Activated T-helper 9 cell treated with anti-CD3 and anti-CD28 coated beads, Interleukin-2, amount 50 U/mL, for 16 hours (primary cell): ENCODE measurements at places on chromosomes 5 and 9.

DNA sequence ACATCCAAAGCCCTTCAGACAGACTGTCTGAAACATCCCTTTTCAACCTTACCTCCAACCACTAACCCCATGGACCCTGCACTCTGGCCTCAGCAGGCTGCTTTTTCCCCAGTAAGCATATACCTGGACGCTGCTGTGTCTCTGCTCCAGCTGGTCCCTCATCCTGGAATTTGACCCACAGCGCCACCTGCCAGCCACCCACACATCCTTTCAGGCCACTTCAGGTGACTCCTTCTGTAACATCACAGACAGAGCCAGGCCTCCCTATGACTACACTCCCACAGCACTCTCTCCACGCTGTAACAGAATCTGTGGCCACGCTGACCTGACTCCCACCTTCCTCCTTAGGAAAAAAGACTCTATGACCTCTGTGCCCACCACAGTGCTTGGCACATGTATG lies 3.4 kb downstream of the MGAT1 start:
- no peak for DNase-seq

GRCh38 chr9:72396247-72397091 lies 31.5 kb upstream of the ZFAND5 start:
- DNase-seq: no peak

GRCh38 chr9:73370053-73370452 lies 218.4 kb downstream of the ANXA1 start:
- no peak for DNase-seq

- DNase-seq: no peak
These were observed 155.5 kb upstream of the PPP1R2B start for GRCh38 chr5:156694598-156694997.

GRCh38 chr9:137880160-137880975 lies 2.8 kb downstream of the CACNA1B start:
- no peak for DNase-seq

DNA sequence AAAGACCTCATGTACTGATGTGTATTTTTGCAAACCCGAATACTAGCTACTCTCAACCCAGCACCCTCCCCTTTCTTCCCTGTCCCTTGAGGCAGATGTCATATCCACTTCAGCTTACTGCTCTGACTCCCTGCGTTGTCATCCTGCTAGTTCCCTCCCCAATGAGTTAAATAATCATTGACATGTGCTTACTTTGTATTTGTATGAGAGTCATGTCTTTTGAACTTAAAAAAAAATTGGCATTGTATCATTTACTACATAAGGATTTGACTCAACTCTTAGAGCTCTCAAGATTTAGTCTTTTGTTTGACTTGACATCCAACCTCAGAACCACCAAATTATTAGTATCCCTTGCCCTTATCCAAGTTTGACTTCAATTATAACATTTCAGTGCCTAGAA lies 219.7 kb upstream of the TUT7 start:
- DNase-seq: no peak

DNA sequence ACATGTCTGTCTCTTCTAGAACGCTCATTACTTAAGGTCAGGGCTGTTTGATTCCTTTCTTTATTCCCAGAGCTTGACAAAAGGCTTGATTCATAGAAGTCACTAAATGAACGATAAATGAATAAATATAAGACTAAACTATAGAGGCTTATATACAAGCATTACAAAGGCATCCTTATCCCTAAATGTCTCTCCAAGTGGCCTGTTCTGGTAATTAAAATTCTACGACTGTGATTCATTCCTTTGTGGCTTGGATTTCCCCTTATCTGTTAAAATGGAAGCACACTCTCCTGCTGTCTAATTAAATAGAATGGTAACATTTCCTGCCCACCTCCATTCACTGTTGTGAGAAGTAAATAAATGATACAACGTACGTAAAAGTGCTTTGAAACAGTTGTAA lies 49.5 kb downstream of the C7 start:
- DNase-seq: no peak

DNA sequence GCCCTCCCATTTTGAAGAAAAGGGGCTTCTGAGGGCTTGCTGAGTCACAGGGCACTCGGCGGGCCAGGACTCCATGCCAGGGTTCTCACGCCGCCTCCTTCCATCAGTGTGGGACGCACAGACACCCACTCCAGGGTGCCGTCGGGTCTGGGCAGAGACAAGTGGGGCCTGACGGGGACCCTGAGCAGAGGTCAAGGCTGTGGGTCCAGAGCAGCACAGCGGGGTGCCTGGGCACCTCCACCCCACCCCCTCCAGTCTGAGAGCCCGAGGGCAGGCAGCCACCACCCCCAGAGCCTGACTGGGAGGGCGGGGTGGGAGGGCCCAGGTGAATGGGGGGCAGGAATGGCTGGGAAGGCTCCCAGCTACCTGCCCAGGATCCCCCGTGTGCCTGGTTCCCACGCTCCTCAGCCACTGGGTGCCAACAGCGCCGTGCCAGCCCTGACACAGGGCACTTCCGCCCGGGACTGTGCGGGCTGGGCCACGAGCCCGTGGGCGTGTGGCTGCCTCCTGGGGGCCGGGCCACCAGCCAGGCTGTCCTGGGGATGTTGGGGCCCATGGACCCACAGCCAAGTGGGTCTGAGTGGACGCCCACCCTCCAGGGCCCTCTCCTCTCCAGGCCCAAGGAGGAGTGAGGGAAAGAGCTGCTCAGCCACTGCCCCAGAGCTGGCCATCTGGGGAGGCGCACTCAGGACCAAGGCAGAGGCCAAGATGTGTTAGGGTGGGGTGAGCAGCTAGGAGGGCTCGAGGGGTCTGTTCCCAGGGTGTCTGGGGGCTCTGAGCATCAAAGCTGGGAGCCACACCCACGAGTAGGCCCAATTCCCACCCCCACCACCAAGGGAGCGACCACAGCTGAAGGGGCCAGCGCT lies 10.1 kb upstream of the NRARP start:
- no peak for DNase-seq

DNA sequence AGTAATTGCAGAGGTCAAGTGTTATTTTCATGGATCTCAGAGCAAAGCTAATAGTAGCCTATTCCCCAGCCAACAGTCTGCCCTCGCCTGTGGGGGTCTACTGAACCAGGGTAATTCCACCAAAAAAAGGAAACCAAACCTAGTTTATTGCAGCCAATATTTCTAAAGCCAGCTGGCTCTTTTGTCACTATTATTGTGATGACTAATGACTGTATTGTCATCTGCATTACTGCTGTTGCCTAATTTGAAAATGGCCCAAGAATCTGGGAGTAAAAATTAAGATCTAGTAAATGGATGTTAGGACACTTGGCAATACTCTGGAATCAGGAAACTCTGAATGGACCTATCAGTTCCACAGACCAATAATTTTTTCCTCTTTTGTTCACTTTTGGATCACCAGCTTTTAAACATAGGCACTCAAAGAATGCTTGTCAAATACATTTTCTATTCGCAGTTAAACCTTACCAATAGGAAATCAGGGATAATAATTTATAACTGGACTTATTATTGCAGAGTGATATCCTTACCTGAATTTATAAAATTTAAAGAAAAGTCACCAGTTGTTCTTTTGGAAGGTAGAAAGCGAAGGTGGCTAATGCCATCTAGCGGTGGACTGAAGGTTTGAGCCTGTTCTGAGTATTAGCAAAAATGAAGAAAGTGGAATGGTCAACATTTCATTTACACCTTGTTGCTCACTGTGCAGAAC lies 69.2 kb downstream of the SYK start:
- DNase-seq: no peak

DNA sequence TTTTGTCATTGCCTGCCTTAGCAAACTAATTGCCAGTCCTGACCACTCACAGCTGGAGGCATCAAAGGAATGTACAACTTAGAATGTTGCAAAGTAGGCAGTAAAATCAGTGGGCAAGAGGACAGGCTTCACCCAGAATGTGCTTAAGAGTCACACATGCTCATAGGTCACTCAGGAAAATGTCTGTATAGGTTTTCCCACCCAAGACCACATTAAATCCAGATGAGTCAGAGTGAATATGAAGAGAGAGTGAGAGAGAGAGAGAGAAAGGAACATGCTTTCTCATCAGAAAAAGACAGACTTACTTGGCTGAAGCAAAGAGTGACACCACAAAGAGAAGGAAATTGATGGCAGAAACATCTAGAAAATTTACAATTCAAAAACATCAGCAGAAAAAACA lies 37.9 kb downstream of the PLEKHG4B start:
- DNase-seq: no peak

GRCh38 chr9:106035806-106036205 lies 341.5 kb downstream of the TMEM38B start:
- DNase-seq: no peak

DNA sequence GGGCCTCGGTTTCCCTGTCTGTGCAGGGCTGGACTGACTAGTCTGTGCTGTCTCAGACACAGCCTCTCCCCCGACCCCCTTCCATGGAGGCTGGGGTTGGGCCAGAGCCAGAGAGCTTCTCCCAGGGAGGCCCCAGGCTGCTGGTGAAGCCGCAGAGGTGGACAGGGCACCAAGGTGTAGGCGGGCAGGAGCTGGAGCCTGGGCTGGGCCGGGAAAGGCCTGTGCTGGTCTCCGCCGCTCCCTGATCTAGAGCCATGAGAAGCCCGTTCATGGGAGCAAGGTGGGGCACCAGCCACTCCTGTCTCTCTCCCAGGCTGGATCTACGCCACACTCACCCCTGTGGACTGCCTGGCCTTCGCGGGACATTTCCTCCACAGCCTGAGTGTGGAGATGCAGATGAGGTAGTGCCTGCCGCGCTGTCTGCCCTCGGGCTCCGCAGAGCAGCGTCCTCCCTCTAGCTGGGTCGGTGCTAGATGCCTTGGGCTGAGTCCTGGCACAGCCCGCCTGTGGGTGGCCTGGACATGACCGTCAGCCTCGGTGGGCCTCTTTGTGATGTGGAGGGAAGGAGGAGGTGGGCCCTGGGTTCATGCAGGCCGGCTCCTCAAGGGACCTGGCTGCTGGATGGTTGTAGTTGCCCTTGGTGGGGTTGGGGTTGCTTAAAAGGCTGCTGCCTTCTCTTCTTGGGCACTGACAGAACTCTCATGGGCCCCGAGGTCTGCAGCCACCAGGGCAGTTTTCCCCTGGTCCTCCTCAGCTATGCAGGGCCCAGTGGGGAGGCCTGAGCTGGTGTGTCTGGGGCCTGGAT lies 79.4 kb downstream of the PHF2 start:
- no peak for DNase-seq

DNA sequence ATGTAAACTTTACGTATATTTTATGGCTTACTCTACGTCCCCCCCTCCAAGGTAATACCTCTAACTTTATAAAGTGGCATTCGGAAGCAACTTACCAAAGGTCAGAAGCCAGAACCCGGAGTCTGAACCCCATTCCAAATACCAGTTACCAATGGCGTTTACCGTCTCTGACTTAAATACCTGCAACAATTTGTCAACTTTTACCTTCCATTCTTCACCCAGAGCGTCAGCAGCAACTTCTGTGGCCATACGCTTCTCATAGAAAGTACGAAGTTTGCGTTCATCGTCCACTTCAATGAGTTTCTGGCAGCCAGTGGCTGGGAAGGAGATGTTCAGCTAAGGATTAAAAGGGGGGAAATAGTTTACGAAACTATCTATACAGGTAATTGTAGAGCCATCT lies 753 bp downstream of the RPS6 start:
- DNase-seq: no peak

- no peak for DNase-seq
These were observed 70.0 kb downstream of the NLN start for GRCh38 chr5:65791712-65792673.

DNA sequence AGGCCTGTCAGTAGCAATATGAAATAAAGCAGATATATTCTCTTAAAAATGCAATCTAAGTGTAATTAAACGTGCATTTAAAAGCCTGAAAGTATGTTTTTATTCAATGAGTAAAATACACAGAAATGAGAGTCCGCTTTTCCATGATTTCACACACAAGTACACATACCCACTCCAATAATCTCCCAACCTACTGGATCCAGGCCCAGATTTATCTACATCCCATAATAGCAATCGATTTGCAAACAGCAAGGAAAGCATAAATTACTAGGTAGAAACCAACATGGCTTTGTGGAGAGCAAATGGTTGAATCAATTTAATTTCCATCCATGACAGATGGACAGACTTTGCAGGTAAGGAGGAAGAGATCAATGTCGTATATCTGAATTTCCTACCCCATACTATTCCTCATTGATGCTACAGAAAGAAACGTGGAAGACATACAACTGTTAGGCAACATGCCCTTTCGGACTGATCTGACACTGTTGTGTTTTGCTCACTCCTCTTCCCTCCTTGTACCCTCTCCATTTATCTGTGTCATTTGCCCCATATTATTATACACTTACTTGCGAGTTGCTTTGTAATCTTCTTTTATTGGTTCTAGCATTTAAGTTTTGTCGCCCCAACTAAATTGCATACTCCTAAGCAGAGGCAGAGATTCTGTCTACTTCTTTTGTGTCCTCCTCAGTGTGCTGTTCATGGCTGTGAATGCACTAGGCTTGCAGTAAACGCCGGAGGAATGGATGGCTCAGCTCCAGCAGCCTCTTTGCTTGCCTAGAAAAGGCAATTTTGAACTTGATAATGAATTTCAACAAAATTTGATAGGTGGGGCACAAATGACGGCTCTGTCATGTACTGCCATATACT lies 133.6 kb downstream of the NFIB start:
- DNase-seq: no peak

DNA sequence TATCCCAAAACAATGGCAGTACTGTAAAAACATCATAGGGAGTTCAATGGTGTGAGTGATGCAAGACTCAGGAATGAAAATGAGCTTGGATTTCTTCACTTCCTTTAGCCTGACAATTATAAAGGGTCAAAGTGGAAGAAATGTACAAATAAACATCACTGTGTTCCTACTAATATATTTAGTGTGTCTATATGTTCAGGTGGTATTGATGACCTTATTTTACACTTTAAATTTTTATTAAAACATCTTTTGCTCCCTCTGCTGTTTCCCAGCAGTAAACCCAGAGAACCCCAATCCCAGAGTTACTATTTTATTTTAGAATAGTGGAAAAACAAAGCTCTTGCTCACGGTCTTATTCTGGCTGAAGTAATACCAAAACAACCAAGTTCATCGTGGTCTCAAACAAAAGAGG lies 2.0 kb downstream of the LOX start:
- DNase-seq: no peak

DNA sequence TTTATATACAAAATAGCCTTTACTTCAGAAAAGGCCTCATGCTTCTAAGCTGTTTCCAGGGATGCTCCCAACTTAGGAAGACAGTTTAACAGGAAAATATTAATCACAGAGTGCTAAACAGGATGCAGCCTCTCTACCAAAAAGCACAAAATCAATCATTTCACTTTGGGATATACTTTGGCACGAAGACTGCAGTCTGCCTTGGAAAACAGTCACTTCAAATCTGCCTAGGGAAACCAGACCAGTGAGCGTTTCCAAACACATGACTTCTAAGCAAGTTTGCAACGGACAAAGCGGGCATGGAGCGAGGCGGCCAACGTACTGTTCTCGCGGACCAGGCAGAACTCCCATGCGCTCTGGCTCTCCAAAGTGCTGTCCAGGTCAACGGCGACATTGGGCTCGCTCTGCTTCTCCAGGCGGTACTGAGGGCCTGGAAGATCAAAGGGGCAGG lies 201.0 kb downstream of the MAPKAP1 start:
- no peak for DNase-seq
